ENCODE measurements at places on chromosomes 12 and 14.

GRCh38 chr12:131885543-131886057, 8.8 kb upstream of the ULK1 start:
- DNase-seq, result no peak

DNA sequence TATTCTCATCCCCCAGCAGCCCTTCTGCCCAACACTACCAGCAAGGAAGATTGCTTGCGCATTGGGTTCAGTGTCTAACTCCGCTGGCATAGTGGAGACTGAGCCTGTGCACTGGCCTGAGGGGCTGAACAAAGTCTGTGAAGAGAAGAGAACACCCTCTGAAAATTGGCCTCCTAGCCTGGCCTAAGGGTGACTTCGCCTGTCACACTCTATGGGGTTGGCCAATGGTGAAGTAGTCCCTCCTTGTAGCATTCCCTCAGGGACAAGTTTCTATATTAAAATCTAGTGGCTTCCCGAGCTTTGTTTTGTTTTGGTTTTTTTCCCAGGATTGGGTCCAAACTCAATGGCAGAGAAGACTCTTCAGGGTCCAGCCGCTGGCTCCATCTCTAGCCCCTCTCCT, 49.1 kb upstream of the DAAM1 start:
- no peak for DNase-seq

DNA sequence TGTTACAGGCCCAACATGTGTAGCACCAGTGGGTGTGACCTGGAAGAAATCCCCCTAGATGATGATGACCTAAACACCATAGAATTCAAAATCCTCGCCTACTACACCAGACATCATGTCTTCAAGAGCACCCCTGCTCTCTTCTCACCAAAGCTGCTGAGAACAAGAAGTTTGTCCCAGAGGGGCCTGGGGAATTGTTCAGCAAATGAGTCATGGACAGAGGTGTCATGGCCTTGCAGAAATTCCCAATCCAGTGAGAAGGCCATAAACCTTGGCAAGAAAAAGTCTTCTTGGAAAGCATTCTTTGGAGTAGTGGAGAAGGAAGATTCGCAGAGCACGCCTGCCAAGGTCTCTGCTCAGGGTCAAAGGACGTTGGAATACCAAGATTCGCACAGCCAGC, 8.6 kb downstream of the BCL2L14 start:
- DNase-seq, result no peak

- DNase-seq, result no peak
These were observed 13.2 kb downstream of the SETD3 start for GRCh38 chr14:99467336-99468078.

- no peak for DNase-seq
These were observed at the start of gene BDKRB2 for GRCh38 chr14:96204151-96205058. Gene BDKRB2, plus strand, starts transcription at chr14:96204839. Its CDS starts 32,269 bp downstream, at chr14:96237108.

GRCh38 chr12:127723251-127723650, 543.7 kb upstream of the TMEM132C start:
- no peak for DNase-seq

DNA sequence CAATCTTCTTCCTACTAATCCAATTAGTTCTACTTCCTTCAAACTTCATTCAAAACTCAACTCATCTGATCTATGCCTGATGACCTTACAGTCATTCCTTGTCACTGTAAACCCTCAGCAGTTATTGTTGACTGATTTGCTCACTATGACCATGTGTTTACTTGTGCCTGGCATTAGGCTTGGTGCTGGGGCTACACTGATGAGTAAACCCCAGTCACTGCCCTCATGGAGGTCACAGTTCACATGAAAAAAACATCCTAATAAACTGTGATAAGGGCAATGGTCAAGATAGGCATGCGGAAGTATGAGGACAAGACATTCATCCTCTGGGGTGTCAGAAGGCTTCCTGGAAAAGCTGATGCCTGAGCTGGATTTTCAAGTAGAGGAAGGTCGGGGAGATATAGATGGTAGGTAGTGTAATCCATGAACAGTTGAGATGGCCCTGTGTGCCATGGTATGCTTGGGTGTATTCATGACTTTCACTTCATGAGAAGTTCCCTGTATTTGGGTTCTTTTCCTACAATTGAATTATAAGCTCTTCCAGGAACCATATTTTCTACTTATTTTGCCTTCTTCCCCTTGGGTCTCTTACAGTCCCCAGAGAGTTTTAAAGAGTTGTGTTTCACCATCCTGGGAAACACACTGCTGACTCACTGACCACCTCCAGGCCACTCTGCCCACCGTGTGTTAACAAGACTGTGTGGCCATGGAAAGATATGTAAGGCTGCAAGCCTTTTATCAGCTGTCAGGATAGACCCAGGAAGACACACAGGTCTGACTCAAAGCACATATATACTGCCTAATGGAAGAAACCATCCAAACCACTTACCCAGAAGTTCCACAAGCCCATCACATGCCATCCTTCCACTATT, 38.7 kb upstream of the DUSP6 start:
- DNase-seq, result no peak

DNA sequence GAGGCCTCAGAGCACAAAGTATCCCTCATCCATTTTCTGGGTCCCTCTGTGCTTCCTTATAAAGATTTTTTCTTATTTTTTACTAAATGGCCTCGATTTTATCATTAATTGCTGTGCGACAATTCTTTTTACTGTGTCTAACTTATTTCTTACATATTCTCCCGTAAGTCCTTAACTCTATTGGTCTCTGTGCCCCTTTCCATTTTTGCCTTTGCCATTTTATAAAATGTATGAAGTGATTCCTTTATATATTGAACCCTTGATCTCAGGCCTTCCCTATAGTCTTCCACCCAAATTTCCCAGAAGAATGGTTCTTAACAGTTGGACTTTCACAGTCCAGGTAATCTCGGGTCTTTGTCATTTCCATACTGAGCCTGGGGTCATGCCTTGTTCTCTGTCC, 55.0 kb upstream of the ESRRB start:
- DNase-seq, result no peak

All from effector memory CD8-positive, alpha-beta T cell (primary cell).